ENCODE measurements at places on chromosomes 7 and 10. TPM values are rescaled to one million over a fixed set of nuclear protein-coding genes. Genes with fewer than 3 reads are reported as not detected.
A peak's percentile ranks its signal among the peaks of the same experiment; 100 is the strongest.

GRCh38 chr7:17559388-17559787 is 260.9 kb downstream of the AHR start:
- no peak for DNase-seq

DNA sequence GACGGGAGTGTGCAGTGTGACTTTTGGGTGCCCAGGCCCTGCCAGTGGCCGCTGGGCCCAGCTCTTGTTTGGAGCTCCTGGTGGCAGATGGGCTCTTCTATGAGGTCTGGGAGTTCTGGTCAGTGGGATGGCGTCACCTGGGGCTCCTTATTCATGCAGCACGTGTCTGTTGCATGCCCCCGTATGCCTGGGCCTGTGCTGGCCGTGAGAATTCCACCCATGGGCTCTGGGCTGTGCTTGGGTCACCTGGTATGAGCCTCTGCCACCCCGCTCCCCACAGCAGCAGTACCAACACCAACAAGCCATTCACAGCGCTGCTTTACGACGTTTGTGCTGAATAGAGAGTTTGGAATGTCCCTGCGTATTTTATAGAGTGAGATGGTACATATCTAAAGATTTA is 27.1 kb downstream of the INPP5A start:
- no peak for DNase-seq

- DNase-seq, result no peak
Observed at GRCh38 chr7:74223711-74224510, 14.1 kb downstream of the LAT2 start.

- DNase-seq, result no peak
Observed at GRCh38 chr10:132078746-132079345, 13.1 kb downstream of the JAKMIP3 start.

- DNase-seq, result no peak
Observed at GRCh38 chr7:110720626-110721025, 370.3 kb upstream of the LRRN3 start.

DNA sequence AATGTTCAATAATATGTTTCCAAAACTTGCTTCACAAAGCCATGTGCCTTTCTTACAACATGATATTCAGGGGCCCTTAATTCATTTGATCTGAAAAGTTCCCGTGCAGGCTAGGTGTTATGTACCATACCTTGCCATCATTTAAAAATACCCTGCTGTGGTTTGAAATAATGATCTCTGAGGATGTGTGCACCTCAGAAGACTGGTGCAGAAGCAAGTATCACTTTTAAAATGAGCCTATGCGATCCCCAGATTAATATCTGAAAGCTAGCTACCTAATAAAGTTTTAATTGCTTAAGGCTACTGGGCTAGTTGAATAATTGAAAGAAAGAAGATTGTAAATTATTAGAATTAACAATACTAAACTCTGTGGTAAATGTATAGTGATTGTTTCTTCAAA is 262.4 kb downstream of the CDK14 start:
- no peak for DNase-seq

GRCh38 chr7:11810043-11810625 is 21.9 kb downstream of the THSD7A start:
- DNase-seq, result no peak

DNA sequence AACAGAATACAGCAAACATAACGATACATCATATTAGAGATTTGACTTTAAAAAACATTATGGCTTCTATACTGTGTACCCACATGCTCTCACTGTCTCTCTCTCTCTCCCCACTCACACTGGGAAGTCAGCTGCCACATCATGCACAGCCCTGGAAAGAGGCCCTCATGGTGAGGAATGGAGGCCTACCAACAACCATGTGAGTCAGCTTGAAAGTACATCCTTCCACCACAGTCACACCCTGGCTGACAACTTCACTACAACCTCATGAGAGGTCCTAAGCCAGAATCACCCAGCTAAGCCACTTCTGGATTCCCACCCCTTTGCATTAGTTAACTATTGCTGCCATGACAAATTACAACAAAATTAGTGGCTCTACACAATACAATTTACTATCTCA is 23.3 kb upstream of the GPR22 start:
- DNase-seq, result no peak

DNA sequence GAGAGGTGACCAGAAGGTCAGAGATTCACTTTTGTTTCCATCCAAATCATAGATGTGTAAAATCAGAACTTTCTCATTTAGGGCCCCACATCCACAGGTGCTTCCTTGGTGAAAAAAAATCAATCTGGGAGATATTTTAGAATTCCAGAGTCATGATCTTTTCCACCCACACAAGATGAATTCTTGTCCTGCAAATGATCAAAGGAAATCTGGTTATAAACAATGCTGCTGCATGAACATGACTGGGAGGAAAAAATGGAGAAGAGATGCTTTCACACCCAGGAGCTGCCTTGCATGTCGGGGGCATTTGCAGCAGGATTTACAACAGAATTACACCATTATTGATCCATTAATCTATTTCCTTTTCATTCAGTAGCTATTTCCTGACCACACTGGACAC is 106.5 kb upstream of the TMEM72 start:
- no peak for DNase-seq

DNA sequence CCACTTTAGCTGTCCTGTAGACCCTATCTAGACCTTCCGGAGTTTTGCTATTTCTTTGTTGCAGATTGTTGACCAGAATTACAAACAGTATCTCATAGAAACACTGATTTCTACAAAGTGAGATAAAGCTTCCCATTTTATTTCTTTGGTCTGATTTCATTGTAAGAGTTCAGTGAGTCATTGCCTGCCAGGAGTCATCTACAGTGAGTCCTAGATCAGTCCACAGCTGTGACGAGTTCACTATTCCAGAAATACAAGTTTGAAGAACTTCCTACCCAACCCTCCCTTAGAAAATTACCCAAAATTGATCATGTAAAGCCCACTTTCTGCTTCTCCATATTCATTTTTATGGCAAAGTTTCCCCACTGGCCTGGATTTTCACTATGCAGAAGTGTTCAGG is 905.5 kb downstream of the CNTNAP2 start:
- no peak for DNase-seq

DNA sequence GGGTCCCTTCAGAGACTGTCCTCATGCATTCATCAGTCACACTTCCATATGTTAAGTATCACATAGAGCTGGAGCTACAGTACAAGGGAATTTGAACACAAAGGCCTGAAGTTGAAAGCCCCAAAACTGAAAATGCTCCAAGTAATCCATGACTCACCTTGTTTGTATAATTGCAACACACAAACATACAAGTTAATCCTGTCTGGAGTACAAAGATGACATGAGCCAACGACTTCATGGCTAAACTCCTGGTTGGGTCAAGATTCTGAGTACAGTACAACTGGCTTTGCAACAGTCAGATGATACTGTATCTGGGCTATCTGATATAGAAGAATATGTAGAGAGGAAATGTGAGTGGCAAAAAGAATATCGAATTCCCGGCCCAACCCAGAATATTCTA is 73.1 kb upstream of the AASS start:
- DNase-seq, result no peak

DNA sequence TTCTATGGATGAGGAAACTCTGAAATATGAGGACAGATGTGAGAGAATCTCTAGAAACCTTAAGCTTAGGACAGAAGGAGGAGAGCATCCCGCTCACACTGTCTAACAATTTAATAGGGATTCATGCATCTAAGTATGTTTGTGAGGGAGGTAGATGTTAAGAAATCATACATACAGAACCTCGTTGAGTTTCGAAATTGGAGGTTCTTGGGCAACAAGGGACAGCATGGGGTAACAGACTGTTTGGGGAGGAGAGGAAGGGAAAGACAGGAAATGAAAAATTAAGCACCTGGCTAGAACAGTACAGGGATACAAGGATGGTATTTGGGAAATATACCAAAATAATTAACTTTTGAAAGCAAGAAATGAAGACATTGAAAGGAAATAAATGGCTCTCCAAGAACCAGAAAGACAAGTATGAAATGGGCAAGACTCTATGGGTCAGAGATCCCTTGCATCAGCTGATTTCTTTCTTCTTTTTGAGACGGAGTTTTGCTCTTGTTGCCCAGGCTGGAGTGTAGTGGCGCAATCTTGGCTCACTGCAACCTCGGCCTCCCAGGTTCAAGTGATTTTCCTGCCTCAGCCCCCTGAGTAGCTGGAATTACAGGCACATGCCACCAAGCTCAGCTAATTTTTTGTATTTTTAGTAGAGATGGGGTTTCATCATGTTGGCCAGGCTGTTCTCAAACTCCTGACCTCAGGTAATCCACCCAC is 207.9 kb downstream of the CTNNA3 start:
- DNase-seq, result no peak

DNA sequence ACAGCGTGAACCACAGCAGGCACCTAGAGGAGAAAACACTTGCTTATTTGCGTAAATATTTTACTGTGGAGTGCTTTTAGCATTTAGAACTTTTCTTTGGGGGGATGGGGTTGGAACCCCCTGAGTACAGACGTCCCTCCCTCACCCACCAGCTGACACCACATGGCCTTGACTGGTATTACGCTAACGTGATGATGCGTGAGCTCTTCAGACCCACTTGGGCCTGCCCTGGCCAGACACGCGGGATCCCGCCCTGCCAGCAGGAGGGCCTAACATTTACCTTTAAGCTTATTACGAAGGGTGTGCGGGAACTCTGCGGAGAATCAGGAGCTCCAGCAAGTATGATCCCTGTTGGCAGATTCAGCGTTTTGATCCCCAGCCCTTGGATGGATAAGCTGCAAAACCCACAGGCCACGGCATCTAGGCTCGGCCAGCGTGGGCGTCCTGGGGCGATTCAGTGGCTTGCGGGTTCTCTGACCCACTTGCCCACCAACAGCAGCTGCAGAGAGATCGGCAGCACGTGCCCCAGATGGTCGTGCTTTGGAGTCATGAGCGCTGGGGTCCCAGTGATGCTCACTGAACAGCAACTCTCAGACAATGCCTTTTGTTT is 545.5 kb upstream of the FOXK1 start:
- DNase-seq, result no peak

DNA sequence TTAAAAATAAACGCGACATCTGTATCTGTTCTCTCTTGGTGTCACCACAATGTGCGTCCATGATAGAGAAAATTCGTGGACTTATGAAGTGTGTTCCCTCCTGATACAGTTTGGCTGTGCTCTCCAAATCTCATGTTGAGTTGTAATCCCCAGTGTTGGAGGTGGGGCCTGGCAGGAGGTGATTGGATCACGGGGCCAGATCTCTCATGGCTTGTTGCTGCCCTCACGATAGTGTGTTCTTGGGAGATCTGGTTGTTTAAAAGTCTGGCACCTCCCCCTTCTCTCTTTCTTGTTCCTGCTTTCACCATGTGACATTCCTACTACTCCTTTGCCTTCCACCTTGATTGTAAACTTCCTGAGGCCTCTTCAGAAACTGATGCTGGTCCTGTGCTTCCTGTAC is 229.4 kb upstream of the MYO3A start:
- DNase-seq, result no peak

DNA sequence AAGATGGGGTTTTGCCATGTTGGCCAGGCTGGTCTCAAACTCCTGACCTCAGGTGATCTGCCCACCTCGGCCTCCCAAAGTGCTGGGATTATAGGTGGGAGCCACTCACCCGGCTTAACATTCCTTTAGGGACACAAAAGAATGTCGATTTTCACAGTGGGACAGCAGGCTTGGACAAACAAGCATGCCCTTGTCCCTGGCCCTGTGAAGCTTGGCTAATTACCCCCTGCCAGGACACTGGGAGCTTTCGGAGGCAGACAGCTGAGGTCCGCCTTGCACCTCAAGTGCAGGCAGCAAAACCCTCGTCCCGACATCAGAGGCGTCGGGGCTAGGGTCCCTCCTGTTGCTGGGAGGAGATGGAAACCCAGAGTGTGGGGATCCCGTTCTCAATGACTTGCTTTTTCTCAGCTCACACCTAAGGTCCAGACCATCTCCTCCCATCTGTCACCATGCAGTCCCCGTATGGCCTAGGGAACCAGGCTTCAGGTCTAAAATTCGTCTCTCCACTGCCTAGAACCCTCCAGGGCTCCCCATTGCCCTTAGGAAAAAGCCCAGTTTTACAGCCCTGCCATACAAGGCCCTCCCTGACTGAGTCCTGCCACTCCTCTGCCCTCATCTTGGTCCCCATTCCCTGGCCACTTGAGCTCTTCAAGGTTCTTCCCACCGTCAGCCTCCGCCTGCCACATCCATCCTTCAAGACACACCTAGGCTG is 6.3 kb upstream of the CLIP2 start:
- no peak for DNase-seq

GRCh38 chr10:113498997-113499396 is 53.9 kb upstream of the HABP2 start:
- DNase-seq, result no peak

- DNase-seq, result no peak
Observed at GRCh38 chr7:36946401-36946739, 222.1 kb upstream of the AOAH start.

- no peak for DNase-seq
Observed at GRCh38 chr10:30378201-30378995, 29.3 kb upstream of the MTPAP start.

GRCh38 chr7:76294344-76295024 is 8.0 kb upstream of the HSPB1 start:
- DNase-seq, result peak; percentile 71

- DNase-seq, result no peak
Observed at GRCh38 chr7:4906682-4907081, 23.2 kb upstream of the RADIL start.

DNA sequence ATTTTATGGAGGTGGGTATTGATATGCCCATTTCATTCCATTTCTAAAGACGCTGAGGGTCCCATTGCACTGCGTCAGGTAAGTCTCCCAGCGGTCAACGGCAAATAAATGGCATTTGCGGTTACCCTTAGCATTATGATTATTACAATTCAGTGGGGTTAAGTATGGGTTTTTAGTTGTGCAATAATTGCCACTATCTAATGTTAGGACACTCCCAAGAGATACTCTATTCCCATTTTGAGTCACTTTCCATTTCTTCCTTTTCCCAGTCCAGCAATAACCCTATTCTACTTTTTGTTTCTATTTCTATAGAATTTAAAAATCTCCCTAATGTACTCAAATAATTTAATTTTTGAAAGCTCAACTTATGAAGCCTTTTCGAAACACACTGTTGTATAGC is 4.0 kb downstream of the SLC35B4 start:
- DNase-seq, result no peak

DNA sequence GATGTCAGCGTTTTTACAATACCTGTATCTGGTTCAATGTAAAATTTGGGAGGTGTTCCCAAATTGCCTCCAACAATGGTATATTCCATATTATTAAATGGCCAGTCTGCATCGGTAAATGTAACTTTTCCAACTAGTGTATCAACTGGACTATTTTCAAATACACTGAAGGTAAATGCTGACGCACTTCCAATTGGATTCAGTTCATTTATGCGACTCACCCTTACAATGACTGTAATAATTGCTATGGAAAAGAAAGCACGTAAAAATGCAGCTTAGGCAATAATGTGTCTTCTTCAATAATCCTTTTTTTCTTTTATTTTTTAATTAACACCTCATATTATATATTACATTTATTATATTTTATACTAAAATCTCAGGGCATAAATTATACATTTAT is 209.1 kb downstream of the HGF start:
- no peak for DNase-seq

- DNase-seq, result no peak
Observed at GRCh38 chr10:13528875-13529713, at the start of gene BEND7. Gene BEND7 (minus strand): TSS chr10:13529014. CDS start chr10:13528533, 481 bp downstream.

The WIPF3 gene
- not detected for polyA plus RNA-seq

The IGF2BP3 gene
- 14.4 TPM for polyA plus RNA-seq

The PTN gene
- polyA plus RNA-seq, result 33.5 TPM

The SFTPD gene
- not detected for polyA plus RNA-seq

The HKDC1 gene
- 0.18 TPM for polyA plus RNA-seq

The CLDN4 gene
- 0.07 TPM for polyA plus RNA-seq

The HMX2 gene
- polyA plus RNA-seq, result not detected

The GNAT3 gene
- polyA plus RNA-seq, result not detected

The R3HCC1L gene
- polyA plus RNA-seq, result 11.6 TPM

The MYH16 gene
- polyA plus RNA-seq, result not detected

The RARRES2 gene
- polyA plus RNA-seq, result 6.3 TPM
